ENCODE measurements at places on chromosomes 12 and 14.

GRCh38 chr12:4293966-4294505, 20.5 kb downstream of the CCND2 start:
- DNase-seq, result no peak

GRCh38 chr14:104865081-104865630, at the start of gene CEP170B:
CEP170B (plus strand) TSS chr14:104865268; CDS start chr14:104868451, 3,183 bp downstream.
- DNase-seq, result peak; percentile 57

- no peak for DNase-seq
Measured at GRCh38 chr14:63788011-63788933, 60.4 kb upstream of the SGPP1 start.

GRCh38 chr12:52070185-52070925, 577 bp downstream of the ATG101 start:
- DNase-seq, result no peak

DNA sequence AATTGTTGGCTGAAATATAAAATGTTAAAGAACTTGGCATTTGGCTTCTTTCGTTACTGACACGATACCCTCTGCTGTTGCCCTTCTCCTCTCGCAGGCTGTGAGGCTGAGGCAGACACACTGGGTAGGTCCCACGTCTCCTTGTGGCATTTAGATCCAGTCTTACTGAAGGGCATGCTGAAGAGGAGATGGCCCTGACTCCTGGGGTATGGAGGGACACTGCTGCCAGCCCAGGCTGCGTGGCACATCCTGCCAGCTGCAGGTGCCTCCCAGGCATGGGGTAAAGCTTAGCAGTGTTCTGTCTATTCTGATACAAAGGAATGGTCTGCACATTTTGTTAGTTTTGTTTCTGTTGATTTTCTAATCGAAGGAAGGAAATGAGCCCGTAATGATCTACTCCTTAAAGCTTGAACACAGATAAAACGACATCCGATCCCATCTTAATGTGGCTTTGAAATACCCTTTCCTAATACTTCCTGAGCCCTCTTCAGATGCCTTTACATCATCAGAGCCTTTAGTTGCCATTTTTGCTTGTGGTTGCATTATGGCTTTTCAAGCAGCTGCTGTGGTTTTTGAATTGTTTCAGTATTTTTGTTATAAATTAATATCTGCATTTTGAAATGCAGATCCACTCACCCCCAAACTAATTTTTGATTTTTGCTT, 61.1 kb downstream of the WDR20 start:
- no peak for DNase-seq

GRCh38 chr14:71273366-71273765, 366.1 kb downstream of the PCNX1 start:
- DNase-seq, result no peak

GRCh38 chr14:90489916-90490719, 93.3 kb downstream of the CALM1 start:
- DNase-seq, result no peak

DNA sequence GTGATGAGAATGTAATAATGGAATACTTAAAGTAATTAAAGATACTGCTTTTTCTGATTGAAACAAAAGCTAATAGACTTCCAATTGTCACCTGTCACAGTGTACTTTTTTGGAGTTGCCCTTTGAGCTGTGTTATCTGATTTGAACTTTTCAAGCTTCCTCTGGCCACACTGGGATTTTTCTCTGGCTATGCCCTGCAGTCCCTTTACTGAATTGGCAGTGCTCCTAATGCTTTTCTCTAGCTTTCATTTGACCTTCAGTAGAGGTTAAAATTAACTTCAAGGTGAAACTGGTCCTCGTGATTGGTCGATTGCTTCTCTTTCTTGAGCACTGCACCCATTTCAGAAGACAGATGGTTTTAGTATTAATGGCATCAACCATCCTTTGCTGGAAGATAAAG, 89.2 kb downstream of the CRADD start:
- no peak for DNase-seq

- no peak for DNase-seq
Measured at GRCh38 chr12:12930633-12931219, 21.2 kb downstream of the GPRC5D start.

DNA sequence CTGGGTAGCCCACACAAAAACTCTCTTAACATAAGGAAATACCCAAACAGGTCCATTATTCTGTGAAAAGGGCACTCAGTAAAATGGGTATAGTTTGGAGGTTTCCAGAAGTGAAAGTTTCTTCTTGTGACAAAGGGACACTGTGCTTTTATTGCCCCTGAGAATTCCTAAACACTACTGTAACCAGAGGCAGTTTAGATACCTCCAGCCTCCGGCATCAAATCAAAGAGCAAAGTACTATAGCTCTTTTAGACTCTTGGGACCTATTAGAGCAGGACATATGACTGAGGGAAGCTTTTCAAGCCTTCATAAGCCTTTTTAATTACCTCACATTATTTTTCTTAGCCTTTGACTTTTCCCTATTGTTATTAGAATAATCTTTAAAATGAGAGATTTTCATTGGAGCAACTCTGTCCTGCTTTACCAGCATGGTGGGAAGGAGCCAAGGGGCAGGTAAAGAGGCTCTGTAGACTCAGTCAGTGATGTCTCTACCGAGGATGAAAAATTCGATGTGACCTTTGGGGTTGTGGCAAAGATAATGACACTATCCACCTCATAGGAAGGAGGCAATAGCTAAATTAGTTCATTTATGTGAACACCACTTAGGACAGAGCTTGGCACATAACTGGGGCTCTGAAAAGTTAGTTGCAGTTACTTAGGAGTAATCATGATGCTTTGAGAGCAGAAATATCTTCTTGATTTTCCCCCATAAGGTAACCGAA, 85.1 kb downstream of the IFNG start:
- DNase-seq, result no peak

GRCh38 chr12:104213952-104214351, 1.6 kb upstream of the TXNRD1 start:
- DNase-seq, result no peak

- DNase-seq, result no peak
Measured at GRCh38 chr12:86613311-86613710, 357.1 kb upstream of the MGAT4C start.

DNA sequence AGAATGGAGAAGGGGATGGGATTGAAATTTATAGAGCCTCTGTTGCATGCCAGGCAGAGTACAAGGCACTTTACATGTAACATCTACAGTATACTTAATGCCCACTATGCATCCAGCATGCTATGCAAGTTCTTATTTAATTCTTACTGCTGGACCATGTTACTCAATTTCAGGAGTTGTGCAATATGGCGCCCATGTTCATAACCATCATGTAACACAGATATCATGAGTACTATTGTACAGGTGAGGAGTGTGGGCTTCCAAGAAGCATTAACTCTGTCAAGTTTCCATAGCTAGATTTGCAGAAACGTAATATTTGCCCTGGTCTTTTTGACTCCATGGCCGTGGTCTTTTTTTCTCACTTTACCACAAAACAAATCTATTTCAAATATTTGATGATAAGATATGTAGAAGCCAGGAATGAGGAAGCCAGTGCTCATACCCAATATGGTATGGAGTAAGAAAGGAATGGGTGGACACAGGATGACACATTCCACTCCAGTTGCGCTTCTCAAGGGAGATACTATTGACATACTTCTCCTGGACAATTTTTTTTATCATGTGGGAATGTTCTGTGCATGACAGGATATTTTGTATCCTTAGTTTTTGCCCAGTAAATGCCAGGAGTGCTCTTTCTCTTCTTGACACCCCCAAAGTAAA, 191.8 kb downstream of the C12orf75 start:
- no peak for DNase-seq

- no peak for DNase-seq
Measured at GRCh38 chr14:86450085-86450484, 920.1 kb downstream of the FLRT2 start.

- DNase-seq, result no peak
Measured at GRCh38 chr12:114672817-114673168, 11.2 kb downstream of the TBX3 start.

- no peak for DNase-seq
Measured at GRCh38 chr12:94073441-94074051, 74.8 kb upstream of the PLXNC1 start.

- DNase-seq, result no peak
Measured at GRCh38 chr12:57470970-57471656, 8.6 kb downstream of the ARHGAP9 start.

- no peak for DNase-seq
Measured at GRCh38 chr12:40149673-40150260, 43.9 kb upstream of the SLC2A13 start.

GRCh38 chr12:122471324-122472226, 29.2 kb downstream of the ZCCHC8 start:
- no peak for DNase-seq

GRCh38 chr14:68384881-68385280, 408.0 kb downstream of the ZFP36L1 start:
- DNase-seq, result no peak

DNA sequence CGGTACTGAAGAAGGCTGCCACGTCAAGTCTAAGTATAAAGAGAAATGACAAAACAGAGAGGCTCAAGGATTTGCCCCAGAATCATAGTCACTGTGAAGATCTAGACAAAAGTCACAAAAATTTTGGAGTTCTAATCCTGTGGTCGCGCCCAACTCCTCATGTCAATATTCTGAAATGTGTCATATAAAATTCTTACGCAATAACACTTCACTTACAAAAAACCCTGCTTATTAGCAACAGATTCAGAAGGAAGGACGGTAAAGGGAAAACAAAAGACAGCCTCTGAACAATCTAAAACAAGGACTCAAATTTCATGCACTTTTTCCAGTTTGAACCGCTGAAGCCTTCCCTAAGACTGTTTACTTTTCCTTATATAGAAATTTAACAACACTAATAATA, 94.7 kb downstream of the TSPAN8 start:
- DNase-seq, result no peak

- DNase-seq, result no peak
Measured at GRCh38 chr14:19771895-19772430, 1.3 kb upstream of the OR4M1 start.

DNA sequence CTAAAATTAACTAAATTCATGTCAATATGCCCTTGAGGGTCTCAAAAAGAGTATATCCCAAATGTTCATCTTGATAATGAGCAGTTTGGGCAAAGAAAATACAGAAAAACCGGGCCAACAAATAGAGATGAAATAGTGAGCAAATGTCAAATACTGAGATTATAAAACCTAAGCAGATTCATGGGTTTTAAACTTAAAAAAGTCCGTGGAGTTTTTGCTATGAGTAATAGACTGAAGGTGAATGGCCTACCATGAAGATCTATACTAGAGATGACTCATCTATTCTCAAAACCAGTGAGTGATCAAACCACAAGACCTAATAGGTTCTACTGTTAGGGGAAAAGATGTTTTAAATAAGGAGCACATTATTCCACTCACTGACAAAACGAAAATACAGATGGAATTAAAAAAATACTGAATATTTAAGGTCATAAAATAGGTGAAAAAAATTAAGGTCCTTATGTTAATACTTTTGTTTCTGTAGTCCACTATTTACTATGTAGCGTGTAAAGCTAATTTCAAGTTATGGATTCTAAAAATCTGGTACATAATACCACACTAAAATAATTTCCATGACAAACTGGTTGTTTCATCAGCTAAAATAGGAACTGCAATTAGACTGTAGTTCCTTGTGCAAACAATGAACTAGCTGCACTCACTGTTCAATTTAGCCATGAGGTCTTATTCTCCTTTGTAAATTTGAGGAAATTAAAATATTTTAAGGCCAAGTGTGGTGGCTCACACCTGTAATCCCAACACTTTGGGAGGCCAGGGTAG, 5.0 kb downstream of the HNRNPC start:
- DNase-seq, result no peak

GRCh38 chr12:52769354-52769753, 7.8 kb downstream of the KRT76 start:
- DNase-seq, result no peak

- DNase-seq, result no peak
Measured at GRCh38 chr12:122871851-122872780, 23.8 kb downstream of the VPS37B start.

- no peak for DNase-seq
Measured at GRCh38 chr14:105271224-105271890, 23.0 kb downstream of the BTBD6 start.

GRCh38 chr12:16166563-16167470, 110.7 kb downstream of the SLC15A5 start:
- DNase-seq, result no peak

GRCh38 chr12:106910202-106910601, 45.5 kb upstream of the TMEM263 start:
- DNase-seq, result no peak

GRCh38 chr12:46218322-46219095, 50.3 kb downstream of the SLC38A1 start:
- no peak for DNase-seq

GRCh38 chr12:114003286-114003685, 37.2 kb upstream of the RBM19 start:
- DNase-seq, result no peak

DNA sequence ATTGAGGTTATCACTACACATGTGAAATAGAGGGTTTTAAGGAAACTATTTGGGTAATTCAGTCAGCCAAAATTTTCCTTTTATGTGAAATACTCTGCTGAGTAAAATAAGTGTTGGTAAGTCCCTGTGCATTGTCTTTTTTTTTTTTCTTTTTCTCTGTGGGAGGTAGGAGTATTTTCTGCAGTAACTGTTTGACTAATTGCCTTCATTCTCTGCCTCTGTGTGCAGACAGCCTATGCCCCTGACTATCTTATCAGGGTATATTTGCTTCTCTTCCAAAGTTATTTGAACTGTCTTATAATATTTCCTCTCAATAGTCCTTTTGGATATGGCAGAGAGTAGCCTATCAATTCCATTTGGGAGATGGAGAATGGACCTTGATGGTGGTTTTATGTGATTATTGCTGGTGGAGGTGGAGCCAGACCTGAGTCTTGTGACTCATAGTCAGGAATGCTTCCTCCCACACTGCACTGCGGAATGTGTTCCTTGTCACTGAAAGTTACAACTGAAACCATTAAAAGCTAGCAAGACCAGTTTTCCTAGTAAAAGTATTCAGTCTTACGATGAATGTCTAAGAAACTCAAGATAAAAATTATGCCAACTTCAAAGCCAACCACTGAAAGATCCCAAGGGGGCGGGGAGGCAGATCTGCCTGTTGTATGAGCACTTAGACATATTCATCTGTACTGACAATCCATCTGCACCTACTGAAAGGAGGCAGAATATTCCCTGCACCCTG, 40.9 kb upstream of the STXBP6 start:
- no peak for DNase-seq

DNA sequence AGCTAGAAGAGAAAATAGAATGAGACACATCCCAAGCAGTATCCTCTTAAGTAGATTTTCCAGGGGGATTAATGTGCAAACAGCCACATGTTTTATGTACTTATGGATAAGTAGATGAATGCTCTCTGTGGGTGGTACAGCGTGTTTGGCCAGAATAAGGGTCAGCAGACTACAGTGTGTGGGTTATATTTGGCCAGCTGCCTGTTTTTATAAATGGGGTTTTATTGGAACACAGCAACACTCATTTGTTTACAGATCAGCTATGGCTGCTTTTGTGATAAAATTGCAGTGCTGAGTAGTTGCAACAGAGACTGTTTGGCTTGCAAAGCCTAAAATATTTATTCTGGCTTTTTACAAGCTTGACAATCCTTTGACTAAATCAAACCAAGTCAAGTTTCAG, 780.2 kb upstream of the SEL1L start:
- DNase-seq, result no peak

DNA sequence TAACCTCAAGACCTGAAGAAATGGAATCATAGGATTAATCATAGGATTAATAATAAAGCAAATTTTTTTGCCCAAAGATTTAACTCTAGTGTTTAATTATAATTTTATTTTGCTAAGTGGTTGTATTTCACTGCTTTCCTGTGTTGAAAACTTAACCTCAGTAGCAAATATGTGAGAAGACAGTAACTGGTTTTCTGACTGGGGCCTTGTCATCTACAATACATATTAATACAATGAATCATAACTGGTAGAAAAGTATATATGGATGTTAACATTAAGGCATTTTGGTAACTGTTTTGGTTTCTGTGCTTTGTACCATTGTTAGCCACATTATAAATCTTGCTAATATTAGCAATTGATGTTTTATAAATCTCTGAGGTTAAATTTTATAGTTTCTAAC, 92.2 kb downstream of the ACSS3 start:
- no peak for DNase-seq
